ENCODE measurements at places on chromosomes 5 and 9.

DNA sequence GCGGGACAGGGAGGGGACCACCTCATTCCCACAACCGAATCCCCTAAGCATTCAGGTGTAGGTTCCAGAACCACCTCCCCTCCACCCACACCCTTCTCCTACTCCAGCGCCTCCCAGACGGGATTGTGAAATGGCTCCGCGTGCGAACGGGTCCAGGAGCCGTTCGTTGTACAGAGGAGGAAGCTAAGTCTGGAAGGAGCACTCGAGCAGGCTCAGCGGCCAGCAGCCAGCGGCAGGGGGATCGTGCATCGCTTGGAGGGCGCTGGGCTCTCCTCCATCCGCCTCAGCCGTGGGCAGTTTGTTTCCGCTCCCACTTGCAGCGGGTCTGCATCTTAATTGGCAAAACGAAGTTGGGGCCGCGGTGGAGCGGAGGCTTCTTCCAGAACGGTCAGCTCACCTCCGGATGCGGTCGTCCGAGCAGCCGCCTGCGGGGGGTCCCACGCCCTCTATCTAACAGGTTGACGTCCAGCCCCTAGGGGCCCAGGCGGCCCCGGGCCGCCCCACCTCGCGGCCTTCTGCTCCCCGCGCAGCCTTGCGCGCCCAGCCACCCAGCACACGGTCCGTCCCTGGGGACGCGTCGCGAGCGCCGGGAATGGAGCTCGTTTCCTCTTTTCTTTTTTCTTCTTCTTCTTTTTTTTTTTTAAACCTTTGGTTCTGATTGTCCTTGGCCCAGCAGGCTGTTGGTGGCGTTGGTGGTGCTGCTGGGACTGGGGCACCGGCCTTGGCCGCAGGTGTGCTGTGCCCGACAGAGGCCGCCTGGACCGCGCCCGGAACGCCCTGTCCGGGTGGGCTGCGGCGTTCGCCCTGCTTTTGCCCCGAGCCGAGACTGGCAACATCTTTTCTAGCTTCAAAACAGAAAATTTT, 3.9 kb upstream of the BARX1 start:
- no peak for DNase-seq

- no peak for DNase-seq
These were observed 10.1 kb downstream of the ROR2 start for GRCh38 chr9:91939978-91940377.

DNA sequence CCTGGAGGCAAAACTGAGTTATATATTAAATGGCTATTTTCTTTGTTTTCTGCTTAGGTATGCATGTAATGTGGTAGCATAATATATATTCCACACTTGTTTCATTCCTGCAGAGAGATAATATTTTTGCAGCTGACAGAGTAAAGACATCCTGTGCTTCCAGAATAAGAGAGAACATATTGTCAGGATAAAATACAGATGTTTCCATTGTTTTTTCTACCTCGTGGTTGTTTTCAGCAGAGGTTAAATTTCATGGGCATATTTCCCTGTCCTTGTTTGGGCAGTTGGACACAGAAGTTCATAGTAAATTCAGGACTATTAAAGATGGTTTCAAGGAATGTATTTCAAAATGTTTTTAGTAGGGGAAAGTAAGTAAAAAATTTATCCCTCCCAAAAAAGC, 47.6 kb upstream of the MEGF10 start:
- no peak for DNase-seq

GRCh38 chr9:81573415-81574321, 115.7 kb downstream of the TLE1 start:
- DNase-seq: no peak

DNA sequence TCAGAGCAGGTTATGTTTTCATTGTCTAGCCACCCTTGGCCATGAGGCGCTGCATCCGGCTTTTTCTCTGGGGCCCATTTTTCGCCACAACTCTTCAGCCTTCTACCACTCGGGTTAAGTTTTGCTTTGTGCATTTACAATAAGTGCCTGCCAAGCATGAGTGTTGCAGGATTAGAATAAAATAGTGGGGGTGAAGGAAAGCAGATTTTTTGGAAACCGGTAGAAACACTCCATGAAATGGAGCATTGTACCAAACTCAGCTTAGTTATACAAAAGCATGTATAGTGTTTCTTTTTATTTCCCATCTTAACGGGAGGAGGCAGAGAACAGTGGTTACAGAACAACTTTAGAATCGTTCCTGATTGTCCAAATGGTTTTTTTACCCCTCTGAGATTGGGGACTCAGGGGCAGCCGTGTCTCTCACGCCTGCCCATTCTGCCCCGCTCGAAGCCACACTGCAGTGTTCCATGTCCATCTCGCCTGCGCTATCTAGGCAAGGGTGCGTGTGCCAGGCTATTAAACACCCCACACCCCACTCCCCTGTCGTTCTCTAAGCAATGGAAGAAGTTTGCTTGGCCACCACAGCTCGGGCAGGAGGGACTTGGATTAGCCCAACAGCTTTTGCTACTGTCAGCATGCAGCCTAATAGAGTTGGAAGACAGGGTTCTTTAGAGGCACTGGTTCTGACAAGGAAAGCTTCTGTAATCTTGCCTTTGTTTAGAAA, 268.8 kb upstream of the WWC1 start:
- no peak for DNase-seq

GRCh38 chr5:82561797-82562196, 283.6 kb upstream of the RPS23 start:
- DNase-seq: no peak

GRCh38 chr5:149667084-149667828, 62.9 kb upstream of the PPARGC1B start:
- DNase-seq: no peak

GRCh38 chr5:137563646-137564397, 64.7 kb upstream of the SPOCK1 start:
- DNase-seq: no peak

DNA sequence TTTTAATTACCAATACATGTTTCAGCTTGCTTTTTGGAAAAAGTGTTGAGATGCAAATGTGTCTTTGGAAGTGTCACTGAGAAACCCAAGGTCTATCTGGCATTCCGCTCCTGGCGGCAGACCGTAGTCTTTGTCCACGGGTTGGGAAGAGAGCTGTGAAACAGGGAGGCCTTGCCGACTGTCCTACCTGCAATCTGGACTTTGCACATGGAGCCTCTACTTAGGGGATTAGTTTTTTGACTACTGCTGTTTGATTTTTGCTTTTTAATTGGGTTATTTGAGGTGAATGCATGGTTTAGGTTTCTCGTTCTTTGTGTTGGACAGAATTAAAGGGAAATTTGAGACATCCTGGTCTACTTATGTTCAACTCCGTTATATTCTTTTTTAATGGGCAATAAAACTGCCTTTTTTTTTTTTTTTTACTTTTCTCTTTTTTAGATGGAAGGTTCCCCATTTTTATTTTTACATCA, 25.7 kb downstream of the TRIO start:
- DNase-seq: no peak

- DNase-seq: peak; percentile 77
These were observed 48.7 kb upstream of the PSD2 start for GRCh38 chr5:139746691-139747582.

- no peak for DNase-seq
These were observed 36.7 kb downstream of the CDK7 start for GRCh38 chr5:69271376-69271775.

DNA sequence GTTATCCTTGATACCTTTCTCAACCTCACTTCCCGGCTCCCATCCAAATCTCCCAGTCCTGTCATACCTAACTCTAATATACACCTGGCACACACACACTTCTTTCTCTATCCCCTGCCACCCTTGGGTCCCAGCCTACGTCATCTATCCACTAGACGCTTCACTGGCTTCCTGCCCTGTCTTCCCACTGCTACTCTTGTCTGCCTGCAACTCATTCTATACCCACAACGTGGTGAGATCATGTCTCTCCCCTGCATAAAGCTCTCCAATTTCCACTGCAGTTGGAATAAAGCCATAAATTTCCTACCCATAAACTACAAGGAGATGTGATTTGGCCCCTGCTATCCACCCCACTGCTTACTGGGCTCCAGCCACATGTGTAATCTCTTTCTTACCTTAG, 93.5 kb downstream of the JMY start:
- DNase-seq: no peak

GRCh38 chr9:70044490-70045307, 1.1 kb downstream of the MAMDC2 start:
- no peak for DNase-seq

- no peak for DNase-seq
These were observed 85.3 kb upstream of the ZNF608 start for GRCh38 chr5:124831687-124832240.

GRCh38 chr5:172412724-172413286, 41.5 kb downstream of the SH3PXD2B start:
- no peak for DNase-seq

- no peak for DNase-seq
These were observed 1009.8 kb downstream of the DNAH5 start for GRCh38 chr5:12934722-12935121.

- no peak for DNase-seq
These were observed 13.5 kb downstream of the DUSP1 start for GRCh38 chr5:172757394-172758010.

GRCh38 chr5:89942171-89942570, 467.4 kb downstream of the CETN3 start:
- DNase-seq: no peak

- DNase-seq: no peak
These were observed 9.8 kb downstream of the SLC31A2 start for GRCh38 chr9:113160571-113160970.

GRCh38 chr5:124912638-124913328, 166.3 kb upstream of the ZNF608 start:
- DNase-seq: no peak

DNA sequence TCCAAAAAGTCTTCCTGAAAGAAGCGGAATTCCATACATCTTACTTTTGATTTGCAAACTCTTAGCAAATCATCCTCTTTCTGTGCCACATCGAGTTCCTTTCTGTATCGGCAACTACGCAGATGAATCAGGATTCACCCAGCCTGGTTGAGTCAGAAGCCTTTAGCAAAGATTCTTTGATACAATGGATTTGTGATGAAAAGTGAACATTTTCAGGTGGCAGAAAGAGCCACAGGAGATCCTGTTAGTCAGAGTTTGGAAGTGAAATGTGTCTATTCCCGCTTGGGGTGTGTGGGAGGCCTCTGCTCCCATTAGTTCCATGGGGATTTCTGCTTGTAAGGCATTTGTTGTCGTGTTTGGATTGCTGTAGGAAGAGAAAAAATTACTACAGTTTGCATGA, 351.8 kb upstream of the WWC1 start:
- DNase-seq: no peak

- DNase-seq: no peak
These were observed 182.9 kb downstream of the AOPEP start for GRCh38 chr9:94909250-94909894.

- DNase-seq: no peak
These were observed 65.1 kb upstream of the PHYKPL start for GRCh38 chr5:178297751-178298150.

DNA sequence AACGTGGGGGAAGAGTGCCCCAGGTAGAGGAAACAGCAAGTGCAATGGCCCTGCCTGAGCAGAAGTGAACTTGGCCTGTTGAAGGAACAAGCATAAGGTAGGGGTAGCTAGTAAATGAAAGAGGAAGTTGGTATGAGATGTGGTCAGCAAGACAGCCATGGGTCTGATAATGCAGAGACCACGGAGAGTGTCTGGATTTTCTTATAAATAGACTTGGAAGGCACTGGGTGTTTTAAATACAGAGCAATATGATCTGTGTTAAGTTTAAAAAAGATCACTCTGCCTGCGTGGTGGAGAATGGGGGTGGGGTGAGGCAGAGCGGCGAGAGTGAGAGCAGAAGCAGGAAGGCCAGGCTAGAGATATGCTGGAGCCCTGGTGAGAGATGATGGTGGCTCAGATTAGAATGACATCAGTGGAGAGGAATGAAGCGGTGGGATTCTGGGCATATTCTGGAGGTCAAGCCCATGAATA, 4.2 kb downstream of the ADAM19 start:
- DNase-seq: no peak

DNA sequence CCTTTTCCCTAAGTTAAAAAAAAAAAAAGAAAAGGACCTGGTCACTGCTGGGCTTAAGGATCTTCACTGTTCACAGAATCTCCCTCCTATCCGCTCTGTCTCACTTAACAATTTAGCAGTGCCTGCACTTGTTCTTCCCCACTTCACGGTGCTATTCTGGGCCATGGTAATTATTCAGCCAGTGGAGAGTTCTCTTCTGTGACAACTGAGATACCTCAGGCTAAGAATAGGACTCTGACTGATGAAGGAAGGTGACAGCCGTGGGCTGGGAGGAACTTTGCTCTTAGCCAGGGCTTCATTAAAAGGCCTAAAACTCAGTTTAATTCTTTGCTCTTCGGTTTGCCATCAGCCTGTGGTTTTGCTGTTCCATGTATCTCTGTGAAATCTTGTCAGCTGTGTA, 51.9 kb upstream of the ENTREP1 start:
- DNase-seq: no peak

Data from activated gamma-delta T cell (primary cell).